ENCODE measurements at places on chromosomes 2 and 18.

DNA sequence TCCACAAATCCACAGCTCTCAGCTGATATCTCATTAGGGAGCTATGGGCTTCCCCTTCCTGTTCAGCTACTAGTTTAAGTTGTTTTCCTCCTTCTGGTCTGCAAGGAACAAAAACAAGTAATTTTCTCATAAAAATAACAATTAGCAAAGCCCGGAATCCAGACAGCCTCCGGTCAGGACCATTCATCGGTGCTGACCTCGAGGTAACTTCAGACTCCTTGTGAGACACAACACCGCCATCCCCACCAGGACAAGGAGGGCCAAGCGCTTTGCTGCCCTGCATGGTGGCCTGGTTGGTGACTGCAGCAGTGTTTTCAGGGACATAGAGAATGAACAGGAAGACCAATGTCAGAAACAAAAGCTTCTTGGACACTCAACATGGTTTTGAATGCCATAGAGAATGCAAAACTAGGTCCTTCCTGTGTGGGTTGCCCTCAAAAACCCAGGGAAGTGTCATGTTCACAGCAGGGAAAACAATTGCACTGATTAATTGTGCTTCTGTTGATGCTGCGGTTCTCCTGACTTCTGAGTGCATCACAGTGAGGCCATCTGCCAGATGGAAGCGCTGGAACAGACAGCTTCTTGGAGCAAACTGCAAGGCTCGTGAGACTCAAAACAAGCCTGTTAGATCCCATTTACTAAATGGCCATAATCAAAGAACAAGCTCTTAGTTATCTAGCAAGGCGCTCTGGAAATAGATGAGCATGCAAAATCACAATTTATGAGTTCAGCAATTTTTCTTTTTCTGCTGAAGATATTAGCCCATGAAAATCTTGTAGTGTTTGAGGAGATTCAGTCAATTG lies 77.1 kb downstream of the HS1BP3 start:
- DNase-seq, result no peak

DNA sequence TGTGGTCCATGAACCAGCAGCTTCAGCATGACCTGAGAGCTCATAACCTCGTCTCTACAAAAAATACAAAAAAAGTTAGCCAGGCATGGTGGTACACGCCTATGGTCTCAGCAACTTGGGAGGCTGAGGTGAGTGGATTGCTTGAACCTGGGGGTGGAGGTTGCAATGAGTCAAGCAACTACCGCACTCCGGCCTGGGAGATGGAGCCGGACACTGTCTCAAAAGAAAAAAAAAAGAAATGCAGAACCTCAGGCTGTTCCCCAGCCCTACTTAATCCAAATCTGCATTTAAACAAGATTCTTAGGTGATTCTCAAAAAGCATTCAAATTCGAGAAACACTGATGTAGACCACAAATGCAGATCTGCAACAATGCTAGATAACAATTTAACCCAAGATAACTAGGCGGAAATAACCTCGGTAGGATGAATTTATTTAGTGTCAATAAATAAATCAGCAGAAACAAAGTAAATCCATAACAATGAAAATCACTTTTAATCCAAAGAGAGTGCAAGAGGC lies 203.5 kb downstream of the SP3 start:
- DNase-seq, result no peak

- no peak for DNase-seq
Observed at GRCh38 chr2:172038604-172039003, 38.9 kb downstream of the METAP1D start.

- DNase-seq, result no peak
Observed at GRCh38 chr2:162782138-162782537, 56.4 kb downstream of the KCNH7 start.

- DNase-seq, result no peak
Observed at GRCh38 chr2:86488561-86489250, 47.5 kb downstream of the KDM3A start.

- peak; percentile 26 for DNase-seq
Observed at GRCh38 chr18:54671291-54671881, 80.3 kb downstream of the DYNAP start.

GRCh38 chr2:206867006-206867405 lies 72.3 kb upstream of the CPO start:
- DNase-seq, result no peak

DNA sequence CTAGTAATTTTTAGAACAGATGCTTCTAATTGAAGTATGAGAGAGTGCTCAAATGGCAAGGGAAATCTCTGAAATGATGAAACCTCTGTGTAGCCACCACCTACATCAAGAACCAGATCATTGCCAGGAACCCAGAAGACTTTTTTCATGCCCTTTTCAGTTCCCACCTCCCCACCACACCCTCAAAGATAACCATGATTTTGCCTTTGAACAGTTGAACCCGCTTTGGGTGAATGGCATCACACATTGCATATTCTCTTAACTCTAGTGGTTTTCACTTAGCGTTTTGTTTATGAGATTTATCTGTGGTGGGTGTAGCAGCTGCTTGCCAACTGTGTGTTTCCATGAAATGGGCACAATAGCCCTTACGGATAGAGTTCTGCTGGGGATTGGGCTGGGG lies 142.9 kb upstream of the HDAC4 start:
- no peak for DNase-seq

GRCh38 chr2:56009758-56010458 lies 86.3 kb upstream of the EFEMP1 start:
- DNase-seq, result peak; percentile 50

GRCh38 chr2:191170301-191170636 lies 19.5 kb upstream of the STAT4 start:
- DNase-seq, result no peak

- DNase-seq, result no peak
Observed at GRCh38 chr2:240258685-240259084, 118.2 kb upstream of the OTOS start.

GRCh38 chr2:1821530-1821929 lies 77.2 kb upstream of the PXDN start:
- no peak for DNase-seq

DNA sequence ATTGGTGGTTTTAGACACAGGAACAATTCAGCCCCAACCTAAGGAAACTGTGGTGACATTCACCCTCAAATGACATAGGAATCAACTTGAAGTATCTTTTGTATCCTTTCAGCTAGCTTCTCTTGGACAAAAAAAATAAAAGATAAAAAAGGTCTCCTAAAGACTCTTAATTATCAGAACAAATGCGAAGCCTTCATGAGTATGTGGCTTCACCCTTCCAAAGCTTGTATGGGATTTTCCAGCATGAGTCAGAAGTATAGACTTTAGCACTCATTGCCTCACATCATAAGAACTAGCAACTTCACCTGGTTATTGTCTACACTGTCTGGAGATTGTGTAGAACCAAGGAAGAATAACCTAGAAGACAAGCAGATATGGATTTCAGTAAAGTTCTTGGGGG lies 135.4 kb downstream of the LAMA3 start:
- no peak for DNase-seq
